ENCODE measurements at places on chromosomes 3 and 15.

DNA sequence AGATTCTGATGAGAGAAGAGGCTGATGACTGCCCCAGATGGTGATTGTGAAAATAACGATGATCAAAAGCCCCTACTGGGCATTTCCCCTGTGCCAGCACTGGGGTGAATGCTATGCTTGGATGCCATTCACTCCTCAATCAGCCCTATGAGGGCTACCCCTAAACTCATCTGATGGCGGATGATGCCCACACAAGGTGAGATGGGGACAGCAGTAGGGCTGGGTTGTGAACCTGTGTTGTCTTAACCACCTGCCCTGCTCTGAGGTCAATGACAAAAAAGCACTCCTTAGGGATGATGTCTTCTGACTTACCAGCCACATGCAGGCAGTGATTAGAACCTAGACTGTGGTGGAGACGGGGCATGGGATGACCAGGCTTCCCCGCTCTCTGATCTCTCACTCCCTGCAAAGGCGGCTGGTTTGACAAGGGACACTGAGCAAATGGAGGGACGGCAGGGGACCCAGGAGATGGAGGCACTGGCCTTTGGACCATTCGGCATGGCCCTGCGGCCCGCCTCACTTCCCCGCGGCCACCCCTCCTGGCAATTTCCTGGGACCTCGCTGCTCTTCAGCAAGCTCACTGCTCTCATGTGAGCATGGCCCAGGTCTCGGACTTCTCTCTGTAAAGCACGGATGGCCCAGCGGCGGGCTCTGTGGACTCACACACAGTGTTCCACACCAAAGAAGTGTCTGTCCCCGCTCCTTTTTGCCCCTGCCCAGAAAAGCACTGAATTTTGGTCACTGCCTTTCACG lies 251.4 kb upstream of the LYSMD4 start:
- H3K4me1 ChIP-seq: no peaks in the 10 kb centered on the region
- H3K27ac ChIP-seq: no peak overlapping the region
- H3K4me3 ChIP-seq: no peak overlapping the region
- H3K36me3 ChIP-seq: no peaks in the 10 kb centered on the region
- no peak for DNase-seq
- no peaks in the 10 kb centered on the region for H3K27me3 ChIP-seq

- H3K4me1 ChIP-seq: peaks cover 6% of the 10 kb centered on the region
- H3K36me3 ChIP-seq: no peaks in the 10 kb centered on the region
- no peak overlapping the region for H3K27ac ChIP-seq
- H3K4me3 ChIP-seq: no peak overlapping the region
- no peak for DNase-seq
- H3K27me3 ChIP-seq: no peaks in the 10 kb centered on the region
Observed at GRCh38 chr15:72503147-72503546, 29.0 kb downstream of the ARIH1 start.

GRCh38 chr3:183427196-183427875 lies 1.1 kb downstream of the MCF2L2 start:
- no peak overlapping the region for H3K27ac ChIP-seq
- no peak for DNase-seq
- H3K4me1 ChIP-seq: no peaks in the 10 kb centered on the region
- H3K4me3 ChIP-seq: no peak overlapping the region
- H3K27me3 ChIP-seq: no peaks in the 10 kb centered on the region

GRCh38 chr3:138033202-138033691 lies 23.3 kb downstream of the CLDN18 start:
- peaks cover 2% of the 10 kb centered on the region for H3K36me3 ChIP-seq
- no peak overlapping the region for H3K4me3 ChIP-seq
- no peaks in the 10 kb centered on the region for H3K4me1 ChIP-seq
- no peaks in the 10 kb centered on the region for H3K27me3 ChIP-seq

- H3K27ac ChIP-seq: no peak overlapping the region
- no peak overlapping the region for H3K4me3 ChIP-seq
- no peaks in the 10 kb centered on the region for H3K27me3 ChIP-seq
- DNase-seq: no peak
- no peaks in the 10 kb centered on the region for H3K36me3 ChIP-seq
Observed at GRCh38 chr15:57881361-57881760, 174.8 kb downstream of the POLR2M start.

DNA sequence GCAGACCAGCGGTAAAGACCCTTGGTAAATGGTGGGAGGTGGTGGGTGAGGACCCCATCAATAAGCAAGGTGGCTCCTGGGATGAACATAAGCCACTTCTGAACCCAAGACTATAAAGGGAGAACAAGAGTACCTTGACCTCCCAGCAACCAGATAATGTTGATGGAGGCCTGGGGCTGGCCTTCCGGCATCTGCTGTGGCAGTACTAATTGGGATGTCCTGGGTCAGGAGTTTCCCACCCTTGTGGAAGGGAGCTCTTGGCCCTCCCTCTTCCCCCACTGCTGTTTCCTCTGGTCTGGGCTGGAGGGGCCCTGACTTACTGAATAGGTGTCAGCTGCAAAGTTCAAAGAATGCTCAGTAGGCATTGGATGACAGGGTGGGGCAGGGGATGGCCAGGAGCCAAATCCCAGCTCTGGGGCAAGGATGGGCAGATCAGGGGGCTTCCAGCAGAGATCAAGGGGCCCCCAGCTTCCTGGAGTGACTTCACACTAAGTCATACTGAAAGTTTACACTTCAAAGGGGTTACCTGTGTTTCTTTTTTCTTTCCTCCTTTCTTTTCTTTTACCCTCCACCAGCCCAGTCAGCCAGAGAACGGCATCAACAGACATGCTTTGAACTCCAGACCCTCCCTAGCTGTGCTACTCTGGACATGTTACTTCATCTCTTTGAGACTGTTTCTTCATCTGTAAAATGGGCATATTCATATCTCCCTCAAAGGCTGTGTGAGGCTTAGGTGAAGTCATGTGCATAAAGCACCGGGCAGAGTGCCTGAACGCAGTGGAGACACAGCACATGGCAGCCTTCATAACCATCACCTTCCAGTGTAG lies 1.5 kb downstream of the RBP1 start:
- no peaks in the 10 kb centered on the region for H3K27me3 ChIP-seq
- no peak overlapping the region for H3K27ac ChIP-seq
- no peaks in the 10 kb centered on the region for H3K36me3 ChIP-seq
- H3K4me1 ChIP-seq: peaks cover 4% of the 10 kb centered on the region

- H3K4me3 ChIP-seq: no peak overlapping the region
- no peak overlapping the region for H3K27ac ChIP-seq
- peaks cover 12% of the 10 kb centered on the region for H3K4me1 ChIP-seq
- peaks cover 2% of the 10 kb centered on the region for H3K36me3 ChIP-seq
Observed at GRCh38 chr15:62593681-62594399, 428.8 kb upstream of the C2CD4B start.
